Heart left ventricle (tissue), 16 donors: ENCODE measurements at places on chromosomes 12 and 14. TPM values are rescaled to one million over a fixed set of nuclear protein-coding genes. Genes with fewer than 3 reads are reported as not detected.

DNA sequence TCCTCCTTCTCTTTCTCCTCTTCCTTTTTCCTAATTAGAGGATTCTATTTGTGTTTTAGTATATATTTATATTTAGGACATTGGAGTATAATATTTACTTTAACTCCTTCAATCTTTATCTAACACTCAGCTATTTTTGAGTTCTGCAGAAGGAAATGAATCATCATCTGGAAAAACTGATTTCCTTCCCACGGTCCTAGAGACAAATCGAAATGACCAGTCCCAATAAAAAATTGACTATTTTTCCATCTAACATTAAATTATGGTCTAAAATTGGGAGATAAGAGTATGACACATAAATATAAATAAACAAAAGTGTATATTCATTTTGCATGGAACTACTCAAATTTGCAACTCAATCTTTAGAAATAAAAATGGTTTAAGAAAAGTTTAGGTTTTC is 167.4 kb downstream of the TMTC3 start:
- no peak for DNase-seq

DNA sequence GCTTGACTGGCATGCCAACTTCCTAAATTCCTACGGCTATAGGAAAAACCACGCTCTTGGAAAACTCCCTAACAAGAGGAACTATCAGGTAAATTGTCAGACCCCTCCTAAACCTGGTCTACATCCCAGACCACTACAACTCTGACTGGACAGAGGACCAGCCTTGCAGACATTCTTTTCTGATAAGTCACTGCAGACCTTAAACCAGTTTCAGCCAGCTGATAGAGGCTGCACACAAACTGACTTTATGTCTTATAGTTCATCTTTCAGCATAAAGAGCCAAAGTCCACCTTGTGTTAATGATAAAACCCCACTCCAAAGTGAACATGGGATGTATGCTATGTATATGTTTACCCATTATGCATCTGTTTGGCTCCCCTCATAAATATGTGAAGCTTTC is 166.6 kb downstream of the KTN1 start:
- DNase-seq = no peak

DNA sequence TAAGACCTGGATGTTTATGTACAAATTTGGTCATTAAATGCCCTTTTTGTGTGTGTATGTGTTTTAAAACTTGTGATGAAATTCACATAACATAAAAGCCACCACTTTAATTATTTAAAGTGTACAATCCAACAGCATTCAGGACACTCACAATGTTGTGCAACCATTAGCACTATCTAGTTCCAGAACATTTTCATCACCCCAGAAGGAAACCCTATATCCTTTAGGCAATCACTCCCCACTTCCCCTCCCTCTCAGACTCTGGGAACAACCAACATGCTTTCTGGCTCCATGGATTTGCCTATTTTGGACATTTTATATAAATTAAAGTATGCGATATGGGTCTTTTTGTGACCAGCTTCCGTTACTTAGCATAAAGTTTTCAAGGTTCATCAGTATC is 124.6 kb downstream of the TTC7B start:
- no peak for DNase-seq

The ZNF385A gene
- polyA plus RNA-seq = 5.3 TPM

GRCh38 chr12:25156061-25156460 is 38.9 kb downstream of the DNAI7 start:
- no peak for DNase-seq

- no peak for DNase-seq
Observed at GRCh38 chr12:9730011-9730410, 2.9 kb downstream of the CLECL1 start.

GRCh38 chr12:43063650-43064049 is 474.1 kb upstream of the PRICKLE1 start:
- no peak for DNase-seq

GRCh38 chr14:100059438-100059781 is 5.8 kb upstream of the EVL start:
- peak; percentile 38 for DNase-seq

DNA sequence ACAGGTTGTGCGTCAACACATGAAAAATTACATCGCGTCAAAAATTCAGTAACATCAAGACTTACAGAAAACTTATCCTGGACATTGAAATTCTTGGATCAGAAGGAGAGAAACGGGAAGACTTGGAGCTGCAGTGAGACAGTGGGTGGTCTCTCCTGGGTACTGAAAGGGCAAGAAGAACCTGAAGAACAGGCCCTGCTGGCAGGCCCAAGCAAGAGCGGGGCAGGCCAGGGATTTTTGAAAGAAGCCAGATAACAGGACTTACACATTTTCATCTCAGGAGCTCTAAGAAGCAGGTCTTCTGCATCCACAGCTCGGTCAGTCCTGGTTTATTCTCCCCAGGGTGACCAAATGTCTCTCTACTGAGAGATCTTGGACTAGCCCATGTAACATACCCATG is 466.5 kb upstream of the SOX5 start:
- no peak for DNase-seq

DNA sequence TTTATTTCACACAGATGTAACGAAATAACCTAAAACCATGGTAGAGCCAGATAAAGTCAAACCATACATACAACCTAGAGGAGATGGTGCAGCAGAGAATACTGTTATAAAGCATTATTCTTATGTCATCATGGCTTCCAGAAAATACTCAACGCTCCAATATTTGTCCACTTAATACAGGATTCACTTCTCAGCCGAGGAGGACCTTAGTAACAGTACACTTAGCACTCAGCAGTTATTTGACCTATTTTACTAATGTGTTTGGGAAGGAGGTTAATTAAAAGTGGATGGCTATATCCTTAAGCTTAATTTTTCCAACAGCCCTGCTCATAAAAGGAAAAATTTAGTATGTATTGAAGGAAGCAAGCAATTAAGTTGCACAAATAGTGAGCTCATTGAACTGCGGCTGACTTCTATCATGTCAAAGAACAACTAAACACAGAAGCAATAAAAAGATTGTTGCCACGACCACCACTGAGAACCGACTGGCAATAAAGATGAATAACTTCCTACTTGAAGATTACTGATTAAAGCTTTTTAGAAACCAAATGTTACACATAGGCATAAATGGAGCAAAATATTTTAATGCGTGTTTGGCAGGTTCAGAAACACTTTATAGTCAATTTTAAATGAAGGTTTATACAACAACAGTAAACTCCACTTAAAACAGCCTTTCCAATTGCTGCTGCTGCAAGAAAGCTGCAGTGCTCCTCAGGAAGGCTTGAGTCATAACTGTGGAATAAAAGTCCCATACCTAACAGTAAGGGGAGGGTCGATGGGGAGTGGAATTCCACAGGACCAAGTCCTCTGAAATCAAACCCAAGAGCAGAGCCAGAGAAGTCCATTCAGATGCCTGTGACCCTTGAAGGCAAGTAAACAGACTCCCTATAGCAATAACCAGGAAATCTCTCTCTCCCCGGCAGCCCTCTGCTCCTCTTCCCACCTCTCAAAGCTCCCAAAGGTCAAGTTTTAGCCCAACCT is 218.9 kb upstream of the CDKN3 start:
- no peak for DNase-seq

- no peak for DNase-seq
Observed at GRCh38 chr14:56463271-56463890, 116.2 kb upstream of the TMEM260 start.
